ENCODE measurements at places on chromosomes 7 and 10.

DNA sequence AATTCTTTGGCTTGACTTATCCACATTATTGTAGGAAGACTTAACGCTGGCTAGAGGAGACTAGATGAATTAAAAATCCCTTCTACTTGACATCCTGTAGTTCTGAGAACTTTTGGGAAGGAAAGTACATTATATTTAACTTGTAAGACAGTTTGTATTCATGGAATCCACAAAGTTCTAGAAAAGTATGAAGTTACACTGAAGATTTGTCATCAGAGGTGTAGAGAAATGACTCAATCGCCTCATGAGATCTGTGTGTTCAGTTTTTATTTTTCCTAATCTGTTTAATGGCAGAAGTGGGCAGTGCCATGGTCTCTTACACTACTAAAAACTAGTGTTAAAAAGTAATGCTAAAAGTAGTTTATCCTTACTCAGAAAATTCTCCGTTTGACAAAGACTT lies 89.1 kb upstream of the SMIM30 start:
- no peak for DNase-seq

DNA sequence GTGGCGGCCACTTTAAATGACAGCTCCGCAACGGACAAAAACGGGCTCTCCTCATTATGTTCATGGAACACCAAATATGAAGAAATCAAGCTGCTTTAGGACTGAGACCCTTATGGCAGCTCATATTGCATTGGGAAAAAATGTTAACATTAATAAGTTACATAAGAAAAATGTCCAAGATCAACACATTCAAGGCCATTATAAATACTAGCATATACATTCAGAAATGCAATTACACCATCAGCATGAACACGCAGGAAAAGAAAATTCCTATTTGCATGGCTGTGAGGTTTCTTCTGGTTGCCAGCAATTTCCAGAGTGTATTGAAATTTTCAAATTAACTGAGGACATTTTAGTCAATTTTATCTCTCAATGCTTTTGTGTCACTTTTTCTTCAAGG lies 374.1 kb upstream of the NRP1 start:
- no peak for DNase-seq

DNA sequence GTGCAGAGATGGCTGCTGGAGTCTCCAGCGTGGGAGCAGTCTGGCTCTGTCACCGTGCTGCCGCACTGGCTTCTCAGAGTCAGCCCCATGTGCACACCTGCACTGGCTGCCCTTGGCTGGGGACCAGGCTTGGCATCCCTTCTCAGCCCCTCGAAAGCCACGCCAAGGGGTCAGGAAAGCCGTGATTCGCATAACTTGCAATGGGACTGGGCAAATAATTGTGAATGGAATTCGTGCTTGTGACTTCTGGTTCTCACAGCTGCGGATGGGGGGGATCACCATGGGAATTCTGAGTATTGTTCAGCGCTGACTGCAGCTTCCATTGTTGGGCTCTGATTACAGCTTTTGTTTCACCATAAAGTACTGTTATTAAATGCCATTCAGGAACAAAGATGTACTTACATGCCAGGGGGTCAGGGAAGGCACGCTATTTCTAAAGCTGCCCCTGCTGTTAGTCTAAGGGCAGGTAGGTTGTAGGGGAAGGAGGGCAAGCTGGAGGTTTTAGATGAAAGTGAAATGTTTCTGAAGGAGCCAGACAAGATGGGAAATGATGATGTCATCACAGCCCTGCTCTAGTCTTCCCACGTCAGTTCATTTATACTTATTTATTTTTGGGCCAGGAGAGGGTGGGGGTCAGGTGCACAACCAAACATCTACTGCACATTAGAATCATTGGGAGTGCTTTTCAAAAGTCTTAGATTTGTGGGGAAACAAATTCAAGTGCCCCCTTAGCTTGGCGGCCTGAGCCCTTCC lies 5.8 kb upstream of the PLEKHA1 start:
- DNase-seq = no peak

GRCh38 chr7:77813180-77813579 lies 14.6 kb downstream of the PHTF2 start:
- no peak for DNase-seq

DNA sequence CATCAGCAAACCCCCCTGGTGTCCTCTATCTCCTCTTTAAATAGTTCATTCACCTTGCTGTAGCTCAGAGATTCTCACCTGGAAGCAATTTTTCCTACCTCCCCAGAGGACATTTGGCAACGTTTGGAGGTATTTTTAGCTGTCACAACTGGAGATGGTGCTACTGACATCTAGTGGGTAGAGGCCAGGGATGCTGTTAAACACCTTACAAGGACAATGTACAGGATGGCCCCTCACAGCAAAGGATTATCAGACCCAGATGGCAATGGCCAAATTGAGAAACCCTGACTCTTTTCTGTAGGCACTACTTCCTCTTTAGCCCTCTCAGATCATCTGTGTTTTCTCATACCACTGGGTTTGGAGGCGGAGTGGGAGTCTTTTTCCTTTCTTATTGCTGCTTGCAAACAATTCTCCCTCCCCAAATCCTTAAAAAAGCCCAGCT lies 13.2 kb upstream of the TRA2A start:
- DNase-seq = peak; percentile 31

- DNase-seq = no peak
Observed at GRCh38 chr10:4121502-4122380, 336.7 kb upstream of the KLF6 start.

DNA sequence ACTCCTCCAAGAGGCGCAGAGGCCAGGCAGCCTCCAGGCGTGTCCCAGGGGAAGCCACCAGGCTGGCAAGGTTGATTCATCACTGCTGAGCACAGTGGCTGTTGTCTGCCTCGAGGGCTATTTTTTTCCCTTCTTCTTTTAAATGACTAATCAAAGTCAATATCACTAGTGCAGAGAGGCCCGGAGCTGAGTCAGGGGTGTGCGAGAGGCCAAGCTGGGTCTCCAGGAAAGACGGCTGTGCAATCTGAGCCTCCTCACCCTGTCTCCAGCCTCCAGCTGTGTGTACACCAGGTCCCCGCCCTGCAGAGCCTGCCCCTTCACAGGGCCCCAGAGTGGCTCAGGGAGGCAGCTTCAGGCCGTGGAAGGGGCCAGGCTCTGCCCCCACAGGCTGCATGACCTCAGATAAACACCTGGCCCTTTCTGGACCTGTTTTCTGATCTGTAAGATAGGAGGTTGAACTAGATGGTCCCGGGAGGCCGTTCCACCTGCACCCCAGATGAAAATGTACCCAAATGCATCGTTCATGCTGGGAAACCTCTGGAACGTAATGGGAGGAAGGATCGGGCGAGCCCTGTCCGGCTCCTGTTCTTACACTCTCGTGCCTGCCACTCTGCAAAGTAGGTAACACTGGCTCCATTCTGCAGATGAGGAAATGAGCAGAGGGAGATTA lies 3.7 kb downstream of the STX1A start:
- peak; percentile 39 for DNase-seq

DNA sequence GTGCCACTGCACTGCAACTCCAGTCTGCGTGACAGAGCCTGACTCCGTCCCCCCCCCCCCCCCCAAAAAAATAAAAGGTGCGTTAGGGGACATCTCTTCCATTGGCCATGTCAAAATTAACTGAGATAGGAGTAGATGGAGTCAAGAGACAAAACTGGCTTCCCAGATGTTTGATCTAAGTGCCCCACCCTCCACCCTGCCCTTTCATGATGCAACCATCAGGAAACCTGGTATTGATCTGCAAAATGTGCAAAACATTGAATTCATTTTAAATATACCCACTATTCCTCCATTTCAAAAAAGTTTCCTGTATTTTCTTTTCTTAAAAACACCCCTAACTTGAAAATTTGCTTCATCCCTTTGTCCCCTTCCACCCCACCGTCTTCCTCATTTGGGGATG lies 17.5 kb downstream of the ARID5B start:
- no peak for DNase-seq

DNA sequence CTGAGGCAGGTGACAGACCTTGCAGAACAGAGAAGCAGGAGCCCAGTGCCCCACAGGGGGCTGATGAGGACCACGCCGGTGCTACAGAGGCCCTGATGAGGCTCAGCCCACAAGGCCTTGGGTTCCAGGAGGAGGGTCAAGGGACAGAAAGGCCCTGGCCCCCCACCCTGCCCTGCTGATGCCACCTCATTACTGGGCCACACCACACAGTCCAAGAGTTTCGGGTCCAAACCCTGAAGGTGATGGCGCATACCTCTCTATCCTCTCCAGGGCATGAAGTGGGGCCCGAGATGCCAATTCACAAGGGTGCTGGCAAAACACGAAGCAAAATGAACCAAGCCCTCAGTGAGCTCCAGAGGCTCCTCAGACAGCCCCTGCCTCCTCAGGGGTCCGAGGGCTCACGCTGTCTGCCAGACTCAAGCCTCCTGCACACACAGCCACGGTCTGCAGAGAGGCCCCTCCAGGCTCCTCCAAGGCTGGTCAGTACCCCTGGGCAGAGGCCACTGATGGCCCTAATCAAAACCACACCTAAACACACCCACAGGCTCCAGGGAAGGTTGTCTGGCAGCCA lies 32.3 kb downstream of the RASGEF1A start:
- DNase-seq = no peak

GRCh38 chr7:104299323-104299722 lies 29.1 kb upstream of the LHFPL3 start:
- no peak for DNase-seq

DNA sequence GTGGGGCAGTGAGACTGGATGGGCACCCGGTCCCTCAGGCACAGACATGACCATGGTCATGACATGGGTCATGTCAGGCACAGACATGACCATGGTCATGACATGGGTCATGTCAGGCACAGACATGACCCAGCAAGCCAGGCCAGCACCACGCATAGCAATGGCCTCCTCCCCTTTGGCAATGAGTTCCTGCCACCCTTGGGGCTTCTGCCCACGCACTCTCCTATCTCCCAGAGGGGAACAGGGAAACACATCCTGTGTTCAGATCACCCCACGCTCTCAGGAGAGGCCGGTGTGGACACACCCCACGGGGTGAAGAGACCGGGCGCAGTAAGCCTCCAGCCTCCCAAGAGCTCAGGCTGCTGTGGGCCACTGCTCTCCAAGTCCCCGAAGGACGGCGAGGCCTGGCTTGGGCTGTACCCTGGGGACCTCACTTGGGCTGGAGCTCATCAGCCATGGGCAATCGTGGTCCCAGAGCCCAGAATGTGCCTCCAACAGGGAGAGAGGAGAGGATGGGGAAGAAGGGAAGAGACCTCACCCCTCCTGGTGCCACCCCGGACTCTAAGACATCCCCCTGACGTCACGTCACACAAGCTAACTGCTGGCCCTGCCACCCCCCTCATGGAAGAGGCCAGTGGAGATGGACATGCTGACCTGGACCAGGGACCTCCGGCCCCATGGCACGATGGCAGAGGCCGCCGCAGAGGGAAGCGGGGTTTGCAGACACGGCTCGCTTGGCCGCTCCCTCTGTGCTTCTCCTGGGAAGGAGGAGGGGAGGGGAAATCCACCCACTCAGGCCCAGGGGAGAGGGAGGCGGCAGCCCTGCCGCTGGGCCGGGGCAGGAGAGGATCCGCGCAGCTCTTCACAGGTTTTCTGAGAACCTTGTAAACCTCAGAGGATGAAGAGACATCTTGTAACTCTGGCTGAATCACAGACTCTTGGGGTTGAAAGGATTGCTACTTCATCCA lies 269.6 kb downstream of the ELFN1 start:
- no peak for DNase-seq

DNA sequence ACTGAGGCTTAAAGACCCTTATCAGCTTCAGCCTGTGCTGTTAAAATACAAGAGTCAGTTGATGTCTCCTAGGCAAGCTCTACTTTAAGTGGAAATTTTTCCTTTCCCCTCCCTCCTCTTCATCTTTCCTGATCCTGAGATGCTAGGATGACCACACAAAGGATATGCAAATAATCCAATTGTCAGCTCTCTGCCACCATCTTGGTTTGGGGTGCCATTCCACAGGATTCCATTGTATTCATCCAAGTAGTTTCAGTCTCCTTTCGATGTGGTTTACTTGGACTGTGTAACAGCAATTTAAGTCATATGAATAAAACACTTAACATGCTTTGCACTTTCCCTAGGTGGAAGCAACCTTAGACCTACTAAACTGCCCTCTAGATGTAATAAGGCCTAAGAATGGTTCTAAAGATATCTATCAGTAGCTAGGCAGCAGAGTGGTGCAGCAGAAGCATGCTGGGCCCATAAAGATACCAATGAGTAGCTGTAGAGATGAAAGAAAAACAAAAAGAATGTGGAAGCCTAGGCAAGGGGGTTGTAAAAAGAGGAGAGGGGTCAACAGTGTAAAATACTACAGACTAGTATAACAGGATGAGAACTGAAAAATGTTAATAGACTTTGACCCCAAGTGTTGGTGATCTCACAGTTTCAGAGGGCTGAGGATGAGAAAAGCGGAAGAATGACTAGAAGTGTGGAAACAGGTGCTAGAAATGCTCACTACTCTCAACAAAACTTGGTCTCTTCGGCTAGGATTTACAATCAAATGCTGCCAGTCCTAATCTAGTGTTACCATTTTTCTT lies 2.4 kb upstream of the CFAP69 start:
- DNase-seq = peak; percentile 72

GRCh38 chr10:80202934-80203834 lies 2.2 kb downstream of the ANXA11 start:
- peak; percentile 54 for DNase-seq

GRCh38 chr7:114795475-114795874 lies 126.4 kb upstream of the MDFIC start:
- DNase-seq = no peak

GRCh38 chr7:143002106-143002505 lies 24.8 kb downstream of the OR9A2 start:
- DNase-seq = peak; percentile 23

GRCh38 chr10:13613519-13613918 lies 26.8 kb downstream of the PRPF18 start:
- DNase-seq = no peak

DNA sequence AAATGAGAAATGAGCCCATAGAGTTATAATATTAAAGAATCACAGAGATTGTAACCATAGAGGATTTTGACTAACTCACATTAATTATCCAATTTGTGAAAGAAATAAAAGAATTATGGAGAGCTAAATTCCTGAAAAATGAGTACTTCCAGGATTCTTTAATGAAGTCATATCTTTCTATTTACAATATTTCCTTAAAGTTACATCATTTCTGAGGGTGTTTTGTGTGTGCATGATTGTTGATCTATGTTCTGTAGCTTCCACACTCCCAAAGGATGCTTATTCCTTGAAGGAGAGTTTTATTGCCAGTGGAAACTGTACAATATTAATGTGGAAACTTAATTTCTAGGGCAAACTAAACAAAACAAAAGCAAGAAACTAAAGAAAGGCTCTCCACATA lies 299.6 kb downstream of the MDFIC start:
- DNase-seq = no peak

GRCh38 chr7:49850921-49851613 lies 77.6 kb downstream of the VWC2 start:
- DNase-seq = no peak

GRCh38 chr7:21603972-21604749 lies 61.3 kb downstream of the DNAH11 start:
- DNase-seq = peak; percentile 6

DNA sequence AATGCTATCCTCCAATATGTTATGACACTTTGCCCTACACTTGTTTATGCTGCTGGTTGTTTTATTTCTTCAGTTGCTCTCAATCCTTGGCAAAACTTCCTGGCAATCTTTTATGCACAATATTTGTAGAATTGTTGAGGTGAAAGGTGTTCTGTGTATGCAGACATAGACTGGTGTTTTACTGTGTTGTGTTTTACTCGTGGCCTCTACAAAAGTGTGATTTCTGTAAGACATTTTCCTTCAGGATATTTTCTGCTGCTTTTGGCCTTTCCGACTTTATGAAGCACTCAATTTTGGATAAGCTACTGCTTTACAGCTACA lies 21.8 kb downstream of the GLCCI1 start:
- no peak for DNase-seq

Data from GM13977 (cell line).